Stimulated activated CD4-positive, alpha-beta T cell treated with anti-CD3 and anti-CD28 coated beads, TNF-alpha, amount 100 ng/mL, for 1 hour (primary cell): ENCODE measurements at places on chromosomes 2 and 18.

DNA sequence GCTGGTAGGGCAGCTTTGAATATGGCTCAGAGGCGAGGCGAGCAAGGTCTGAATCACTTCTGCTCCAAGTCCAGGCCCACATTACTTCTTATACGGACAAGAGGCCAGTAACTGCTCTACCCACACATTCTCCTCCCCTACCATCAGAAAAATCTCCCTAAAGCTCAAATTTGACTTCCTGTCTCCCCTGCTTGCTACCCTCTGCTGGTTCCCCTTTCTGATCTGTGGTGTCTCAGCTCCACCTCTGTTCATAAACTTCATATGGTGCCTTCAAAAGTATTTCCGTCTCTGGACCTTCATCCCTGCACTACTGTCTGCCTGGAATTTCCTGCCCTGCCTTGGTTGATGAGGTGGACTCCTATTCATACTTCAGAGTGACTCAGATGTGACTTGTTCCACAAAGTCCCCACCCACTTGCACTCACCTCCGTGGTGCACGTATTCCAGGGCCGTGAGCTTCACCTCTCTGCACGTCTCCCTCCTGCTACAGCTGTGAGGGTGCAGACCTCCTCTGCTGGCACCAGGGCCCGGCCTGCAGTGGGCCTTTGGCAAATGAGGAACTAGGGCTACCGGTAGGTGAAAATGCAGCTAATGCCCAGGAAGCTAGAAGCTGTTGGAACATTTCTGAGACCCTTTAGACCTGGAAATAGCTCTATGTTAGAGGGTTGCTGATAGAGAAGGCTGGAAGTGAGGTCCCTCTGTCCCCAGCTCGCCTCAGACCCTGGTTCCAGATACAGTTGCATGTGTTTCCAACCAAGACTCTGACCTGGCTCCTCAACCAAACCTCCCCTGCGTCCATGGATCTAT is 24.6 kb upstream of the KCMF1 start:
- no peak for DNase-seq

DNA sequence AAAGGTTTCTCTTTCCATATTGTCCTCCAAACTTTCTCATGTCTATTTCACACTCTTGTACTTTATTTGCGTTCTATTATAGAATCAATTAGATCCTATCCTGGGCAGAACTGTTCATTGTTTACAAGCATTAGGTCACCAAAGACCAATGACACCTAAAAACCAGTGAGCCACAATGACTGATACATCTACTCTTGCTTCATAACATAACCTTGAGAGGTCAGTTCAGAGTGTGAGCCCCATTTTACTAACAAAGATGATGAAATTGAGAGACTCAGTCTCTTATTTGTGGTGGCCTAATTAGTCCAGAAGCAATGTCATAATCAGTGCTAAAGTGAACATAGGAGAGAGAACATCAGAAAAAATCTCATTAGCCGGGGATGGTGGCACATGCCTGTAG is 248.9 kb upstream of the RBBP8 start:
- no peak for DNase-seq

DNA sequence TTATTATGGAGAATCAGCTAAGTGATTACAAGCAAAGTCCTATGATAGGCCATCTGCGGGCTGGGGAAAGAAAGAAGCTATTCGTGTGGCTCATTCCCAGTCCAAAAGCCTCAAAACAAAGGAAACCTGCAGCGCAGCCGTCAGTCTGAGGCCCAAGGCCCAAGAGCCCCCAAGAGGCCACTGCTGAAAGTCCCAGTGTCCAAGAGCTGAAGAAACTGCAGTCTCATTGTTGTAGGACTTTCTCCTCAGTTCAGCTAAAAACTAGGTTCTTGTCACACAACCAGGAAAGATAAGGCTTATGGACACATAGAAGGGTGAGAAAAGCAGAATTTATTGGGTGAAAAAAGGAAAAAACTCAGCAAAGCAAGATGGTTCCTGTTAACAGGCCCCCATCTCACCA is 143.2 kb downstream of the RHBDD1 start:
- no peak for DNase-seq

- DNase-seq: no peak
These were observed 3.7 kb upstream of the KIF1A start for GRCh38 chr2:240823449-240824336.

- DNase-seq: no peak
These were observed 37.5 kb downstream of the FBXO11 start for GRCh38 chr2:47868611-47869352.

- DNase-seq: no peak
These were observed 11.4 kb upstream of the LRATD1 start for GRCh38 chr2:14621114-14621513.
